Spinal cord (tissue), 10 donors: ENCODE measurements at places on chromosomes 12 and 14. TPM values are rescaled to one million over a fixed set of nuclear protein-coding genes. Genes with fewer than 3 reads are reported as not detected.

The RERG gene
- total RNA-seq, result 17.5 TPM

DNA sequence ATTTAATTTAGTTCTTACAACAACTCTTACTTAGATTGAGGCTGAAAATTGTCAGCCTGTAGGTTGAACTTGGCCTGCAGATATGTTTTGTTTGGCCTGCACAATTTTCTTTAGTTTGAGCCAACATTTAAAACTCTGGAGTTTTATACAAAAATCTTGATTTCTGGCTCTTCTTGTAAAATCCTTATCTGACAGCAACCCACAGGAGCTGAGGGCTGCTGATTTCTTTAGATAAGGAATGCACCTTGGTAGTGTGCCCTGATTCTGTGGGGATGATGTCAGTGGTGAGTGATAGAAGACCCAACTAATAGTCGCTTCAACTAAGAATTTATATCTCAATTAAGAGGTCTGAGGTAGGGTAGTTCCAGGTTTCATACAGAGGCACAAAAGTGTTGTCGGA is 49.5 kb downstream of the SOCS2 start:
- DNase-seq, result no peak

DNA sequence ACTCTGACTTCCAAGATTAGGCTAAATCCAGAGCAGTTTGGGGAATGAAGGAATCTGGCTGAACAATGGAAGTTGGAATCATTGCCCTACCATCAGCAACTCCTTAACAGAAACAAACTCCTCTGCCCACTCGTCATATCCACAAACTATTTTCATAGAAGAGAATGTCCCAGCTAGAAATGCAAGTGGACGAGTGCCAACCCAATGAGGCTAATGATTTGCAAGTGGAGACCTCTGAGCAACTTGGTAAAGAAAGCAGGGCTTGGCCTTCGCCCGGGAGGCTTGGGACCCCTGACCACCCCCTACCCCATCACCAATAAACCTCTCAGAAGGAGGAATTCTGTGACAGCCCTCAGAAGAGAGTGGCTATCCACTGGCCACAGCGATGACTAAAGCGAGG is 40.0 kb upstream of the DDX11 start:
- no peak for DNase-seq

DNA sequence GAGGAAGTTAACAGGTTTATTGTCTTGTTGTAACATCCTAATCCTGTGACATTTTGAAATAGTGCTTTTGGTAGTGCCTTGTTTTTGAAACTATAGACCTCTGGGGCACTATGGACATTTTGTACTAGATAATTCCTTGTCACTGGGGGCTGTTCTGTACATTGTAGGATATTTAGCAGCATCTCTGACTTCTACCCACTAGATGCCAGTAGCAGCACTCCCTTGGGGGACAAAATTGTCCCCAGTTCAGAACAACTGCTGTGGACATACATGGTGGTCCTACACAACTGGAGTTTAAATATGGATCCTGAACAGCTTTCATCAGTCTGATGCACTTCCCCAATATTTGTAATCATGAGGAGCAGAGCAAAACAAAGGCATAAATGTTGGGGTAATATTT is 264.7 kb downstream of the RAD51B start:
- peak; percentile 33 for DNase-seq

- no peak for DNase-seq
These were observed 19.1 kb upstream of the RIN3 start for GRCh38 chr14:92494512-92494911.
